ENCODE measurements at places on chromosomes 12 and 14.

- no peaks in the 10 kb centered on the region for H3K36me3 ChIP-seq
- no peak overlapping the region for H3K4me3 ChIP-seq
- peaks cover 12% of the 10 kb centered on the region for H3K4me1 ChIP-seq
- H3K27ac ChIP-seq, result peak overlapping the region; percentile 74
Measured at GRCh38 chr14:68147303-68147702, 327.7 kb downstream of the RAD51B start.

DNA sequence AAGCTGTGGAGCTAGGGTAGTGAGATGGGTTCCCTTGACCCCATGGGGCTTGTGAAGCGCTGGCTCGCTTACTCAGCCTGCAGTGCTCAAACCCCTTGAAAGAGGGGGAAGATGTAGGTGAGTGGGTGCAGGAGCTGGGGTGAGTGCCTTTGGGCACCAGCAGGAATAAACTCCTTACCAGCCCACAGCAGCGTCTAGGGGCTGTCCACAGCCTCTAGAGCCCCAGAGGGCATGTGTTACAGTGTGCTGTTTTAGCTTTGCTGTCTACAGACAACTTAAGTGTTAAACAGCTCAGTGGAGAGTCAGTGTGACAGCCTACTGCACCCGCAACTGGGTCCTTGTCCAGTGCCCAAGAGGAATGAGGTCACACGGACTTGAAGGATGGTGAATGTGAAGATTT lies 48.0 kb downstream of the TSPAN8 start:
- H3K27ac ChIP-seq, result no peak overlapping the region
- no peaks in the 10 kb centered on the region for H3K36me3 ChIP-seq
- no peaks in the 10 kb centered on the region for H3K4me1 ChIP-seq
- no peak overlapping the region for H3K4me3 ChIP-seq
- H3K27me3 ChIP-seq, result no peaks in the 10 kb centered on the region

DNA sequence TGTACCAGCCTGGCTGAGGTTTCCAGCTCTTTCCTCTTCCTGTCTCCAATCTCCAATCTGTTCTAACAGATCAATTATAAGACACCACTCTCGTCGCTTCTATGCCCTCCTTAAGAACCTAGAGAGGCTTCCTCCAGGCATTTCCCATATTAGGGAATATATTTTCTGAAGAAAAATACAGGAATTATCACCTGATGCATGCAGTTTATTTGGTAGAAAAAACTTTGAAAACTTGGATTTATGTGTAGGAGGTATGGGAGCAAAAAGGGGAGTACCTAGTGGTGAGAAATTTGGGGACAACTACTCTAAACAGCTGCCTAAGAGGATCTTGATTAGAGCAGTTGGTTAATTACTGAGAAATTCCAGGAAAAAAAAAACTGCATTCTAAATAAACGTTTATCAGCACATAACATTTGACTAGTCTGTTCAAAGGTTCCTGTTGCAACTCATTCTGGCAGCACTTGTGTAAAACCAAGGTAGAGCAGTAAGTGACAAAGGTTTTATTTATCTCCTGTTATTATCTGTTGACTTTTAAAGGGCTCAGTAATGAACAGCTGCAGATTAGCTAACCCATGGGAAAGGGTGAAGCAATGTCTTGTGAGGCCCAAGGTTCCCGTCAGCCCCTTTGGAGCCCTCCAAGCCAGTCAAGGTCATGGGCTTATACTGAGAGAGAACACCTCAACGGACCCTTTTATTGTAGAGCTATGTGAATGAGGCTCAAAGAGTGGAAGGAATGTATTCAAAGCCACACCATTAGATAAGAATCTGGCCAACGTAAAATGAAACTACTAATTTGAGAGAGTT lies 36.4 kb upstream of the NR1H4 start:
- H3K36me3 ChIP-seq, result no peaks in the 10 kb centered on the region
- no peaks in the 10 kb centered on the region for H3K27me3 ChIP-seq
- H3K4me3 ChIP-seq, result no peak overlapping the region
- no peak for DNase-seq
- H3K27ac ChIP-seq, result no peak overlapping the region

- no peak overlapping the region for H3K4me3 ChIP-seq
- no peak overlapping the region for H3K27ac ChIP-seq
- no peaks in the 10 kb centered on the region for H3K4me1 ChIP-seq
- H3K36me3 ChIP-seq, result no peaks in the 10 kb centered on the region
- DNase-seq, result no peak
Measured at GRCh38 chr12:16076557-16076956, 165.4 kb downstream of the DERA start.

- H3K4me1 ChIP-seq, result no peaks in the 10 kb centered on the region
- H3K4me3 ChIP-seq, result no peak overlapping the region
- no peak for DNase-seq
- H3K27me3 ChIP-seq, result no peaks in the 10 kb centered on the region
- H3K36me3 ChIP-seq, result no peaks in the 10 kb centered on the region
Measured at GRCh38 chr12:22808860-22809259, 183.9 kb downstream of the ETNK1 start.

DNA sequence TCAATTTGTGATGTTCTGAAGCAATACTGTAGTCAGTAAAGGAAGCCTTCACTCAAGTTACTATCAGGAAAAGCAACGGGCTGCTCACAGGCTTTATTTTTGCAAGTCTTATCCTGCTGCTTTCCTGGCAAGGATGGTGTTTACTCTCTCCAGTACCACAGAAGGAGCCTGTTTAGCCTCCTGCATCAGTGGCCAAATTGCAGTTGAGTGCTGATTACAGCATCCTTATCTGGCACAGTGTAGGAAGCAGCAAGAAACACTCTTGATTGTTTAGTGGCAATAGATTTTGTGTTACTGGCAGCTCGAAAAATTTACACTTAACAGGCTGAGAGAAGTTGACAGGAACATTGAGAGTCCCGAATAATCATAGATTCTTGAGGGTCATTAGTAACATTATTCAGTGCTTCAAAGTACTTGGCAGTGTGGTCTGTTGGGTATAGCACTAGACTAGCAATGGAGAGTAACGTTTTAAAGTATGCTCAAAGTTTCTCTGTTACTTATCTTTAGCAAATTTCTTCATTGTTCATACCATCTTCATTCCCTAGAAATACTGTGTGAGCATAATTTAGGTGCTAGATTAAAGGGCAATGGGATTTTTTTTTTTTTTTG lies 11.7 kb downstream of the TULP3 start:
- H3K27ac ChIP-seq, result no peak overlapping the region
- H3K36me3 ChIP-seq, result no peaks in the 10 kb centered on the region
- no peak for DNase-seq
- H3K27me3 ChIP-seq, result no peaks in the 10 kb centered on the region
- H3K4me1 ChIP-seq, result no peaks in the 10 kb centered on the region

GRCh38 chr12:51672334-51672733 lies 81.3 kb downstream of the SCN8A start:
- H3K4me1 ChIP-seq, result no peaks in the 10 kb centered on the region
- DNase-seq, result no peak
- no peaks in the 10 kb centered on the region for H3K36me3 ChIP-seq
- no peak overlapping the region for H3K27ac ChIP-seq
- no peaks in the 10 kb centered on the region for H3K27me3 ChIP-seq

GRCh38 chr14:85471744-85472143 lies 58.2 kb upstream of the FLRT2 start:
- no peaks in the 10 kb centered on the region for H3K36me3 ChIP-seq
- DNase-seq, result peak; percentile 1
- H3K4me3 ChIP-seq, result no peak overlapping the region
- H3K27me3 ChIP-seq, result peaks cover 3% of the 10 kb centered on the region
- peaks cover 11% of the 10 kb centered on the region for H3K4me1 ChIP-seq

DNA sequence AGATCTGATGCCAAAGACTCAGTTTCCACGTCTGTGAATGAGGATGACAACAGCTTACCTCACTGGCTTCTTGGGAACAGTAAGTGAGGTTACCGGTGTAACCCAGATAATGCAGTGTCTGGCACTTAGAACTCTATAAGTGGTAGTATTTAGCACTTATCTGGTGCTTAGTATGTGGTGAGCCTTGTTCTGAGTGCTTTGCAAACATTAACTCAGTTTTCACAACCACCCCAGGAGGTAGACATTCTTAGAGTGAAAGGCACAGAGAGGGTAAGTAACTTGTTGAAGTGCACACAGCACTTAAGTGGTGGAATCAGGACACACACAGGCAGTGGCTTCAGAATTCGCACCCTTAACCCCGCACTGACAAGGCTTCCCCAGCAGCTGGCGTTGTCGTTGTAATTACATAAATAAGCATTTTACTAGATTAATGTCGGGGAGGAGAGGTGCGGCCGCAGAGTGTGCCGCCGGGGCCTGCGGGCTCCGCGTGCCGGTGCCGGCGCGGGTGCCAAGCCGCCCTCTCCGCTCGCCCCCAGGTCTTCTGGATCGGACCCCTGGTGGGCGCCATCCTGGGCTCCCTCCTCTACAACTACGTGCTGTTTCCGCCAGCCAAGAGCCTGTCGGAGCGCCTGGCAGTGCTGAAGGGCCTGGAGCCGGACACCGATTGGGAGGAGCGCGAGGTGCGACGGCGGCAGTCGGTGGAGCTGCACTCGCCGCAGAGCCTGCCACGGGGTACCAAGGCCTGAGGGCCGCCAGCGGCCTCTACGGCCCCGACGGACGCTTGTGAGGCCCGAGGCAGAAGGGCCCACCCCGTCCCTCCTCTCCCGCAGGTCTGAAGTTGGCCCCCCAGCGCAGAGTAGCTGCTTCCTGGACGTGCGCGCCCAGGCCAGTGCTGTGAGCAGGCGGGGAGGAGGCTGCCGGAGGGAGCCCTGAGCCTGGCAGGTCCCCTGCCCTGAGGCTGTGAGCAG lies 4.6 kb downstream of the AQP2 start:
- no peaks in the 10 kb centered on the region for H3K4me1 ChIP-seq
- H3K36me3 ChIP-seq, result no peaks in the 10 kb centered on the region
- no peak overlapping the region for H3K27ac ChIP-seq
- no peak overlapping the region for H3K4me3 ChIP-seq
- DNase-seq, result no peak

DNA sequence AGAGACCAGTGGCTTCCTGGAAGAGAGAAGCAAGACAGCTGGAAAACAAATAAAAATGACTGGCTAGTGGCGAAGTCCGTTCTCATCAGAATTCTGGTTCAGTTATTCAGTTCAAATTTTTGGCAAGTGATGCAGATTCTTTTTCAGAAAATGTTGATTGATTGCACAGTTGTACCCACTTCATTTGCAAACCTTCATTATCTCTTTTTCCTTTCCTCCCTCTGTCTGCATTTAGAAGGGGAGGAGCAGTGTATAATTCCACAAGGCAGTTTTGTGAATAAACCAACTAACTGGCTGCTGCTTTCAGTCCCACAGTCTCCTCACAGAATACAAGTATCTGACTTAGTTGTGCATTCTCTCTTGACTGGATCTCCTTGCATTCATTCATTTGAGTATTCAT lies 417.5 kb downstream of the NPAS3 start:
- peaks cover 3% of the 10 kb centered on the region for H3K36me3 ChIP-seq
- H3K27me3 ChIP-seq, result no peaks in the 10 kb centered on the region
- H3K4me3 ChIP-seq, result no peak overlapping the region
- H3K4me1 ChIP-seq, result no peaks in the 10 kb centered on the region
- H3K27ac ChIP-seq, result no peak overlapping the region
- DNase-seq, result no peak

GRCh38 chr14:69518289-69519101 lies 34.0 kb downstream of the PLEKHD1 start:
- H3K36me3 ChIP-seq, result no peaks in the 10 kb centered on the region
- peaks cover 7% of the 10 kb centered on the region for H3K4me1 ChIP-seq
- DNase-seq, result no peak
- no peaks in the 10 kb centered on the region for H3K27me3 ChIP-seq
- H3K27ac ChIP-seq, result peak overlapping the region; percentile 27

GRCh38 chr12:106861984-106862916 lies 87.8 kb downstream of the RIC8B start:
- H3K4me3 ChIP-seq, result no peak overlapping the region
- H3K27me3 ChIP-seq, result no peaks in the 10 kb centered on the region
- peak; percentile 17 for DNase-seq
- H3K27ac ChIP-seq, result no peak overlapping the region
- H3K36me3 ChIP-seq, result no peaks in the 10 kb centered on the region

GRCh38 chr12:110763583-110763982 lies 20.9 kb upstream of the PPP1CC start:
- no peak overlapping the region for H3K4me3 ChIP-seq
- no peak for DNase-seq
- H3K27ac ChIP-seq, result no peak overlapping the region
- no peaks in the 10 kb centered on the region for H3K4me1 ChIP-seq
- H3K36me3 ChIP-seq, result no peaks in the 10 kb centered on the region

- no peak overlapping the region for H3K27ac ChIP-seq
- H3K27me3 ChIP-seq, result no peaks in the 10 kb centered on the region
- no peak for DNase-seq
- H3K4me3 ChIP-seq, result no peak overlapping the region
- H3K36me3 ChIP-seq, result no peaks in the 10 kb centered on the region
Measured at GRCh38 chr12:104055686-104056388, 5.8 kb upstream of the GLT8D2 start.

DNA sequence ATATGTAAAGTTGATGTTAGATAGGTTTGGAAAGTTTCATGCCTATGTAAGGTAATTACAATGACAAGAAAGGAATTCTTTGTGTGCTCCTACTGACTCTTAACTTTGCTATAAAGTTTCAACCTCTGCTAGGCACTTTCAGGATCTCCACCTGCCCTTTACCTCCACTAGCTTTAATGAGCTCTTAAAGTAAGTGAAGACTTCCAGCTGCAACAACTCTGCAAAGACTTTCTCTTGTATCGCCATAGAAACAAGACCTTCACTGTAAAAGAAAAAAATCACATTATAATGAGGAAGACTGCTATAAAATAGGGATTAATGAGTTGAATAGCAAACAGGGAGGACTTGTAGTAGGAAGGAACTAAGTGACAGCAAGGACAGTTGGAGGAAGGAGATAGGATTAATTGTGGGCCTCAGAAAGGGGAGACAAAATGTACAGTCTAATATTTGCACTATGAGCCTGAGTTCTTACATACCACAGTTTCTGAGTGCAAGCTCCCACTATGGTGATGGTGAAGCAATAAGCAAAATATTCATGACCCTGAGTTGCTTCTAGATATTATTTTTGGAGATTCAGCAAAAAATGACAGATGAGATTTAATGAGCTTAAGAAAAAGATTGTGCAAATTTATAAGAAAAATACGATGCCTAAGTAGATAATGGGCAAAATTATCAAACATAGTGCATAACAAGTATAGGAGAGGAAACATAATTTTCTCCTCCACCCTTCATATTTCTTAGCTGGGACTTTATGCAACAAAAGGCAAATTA lies 66.7 kb downstream of the DHRS2 start:
- no peak overlapping the region for H3K4me3 ChIP-seq
- H3K36me3 ChIP-seq, result no peaks in the 10 kb centered on the region
- no peaks in the 10 kb centered on the region for H3K4me1 ChIP-seq
- no peak overlapping the region for H3K27ac ChIP-seq
- DNase-seq, result no peak
